ENCODE measurements at places on chromosomes 6 and 20.

DNA sequence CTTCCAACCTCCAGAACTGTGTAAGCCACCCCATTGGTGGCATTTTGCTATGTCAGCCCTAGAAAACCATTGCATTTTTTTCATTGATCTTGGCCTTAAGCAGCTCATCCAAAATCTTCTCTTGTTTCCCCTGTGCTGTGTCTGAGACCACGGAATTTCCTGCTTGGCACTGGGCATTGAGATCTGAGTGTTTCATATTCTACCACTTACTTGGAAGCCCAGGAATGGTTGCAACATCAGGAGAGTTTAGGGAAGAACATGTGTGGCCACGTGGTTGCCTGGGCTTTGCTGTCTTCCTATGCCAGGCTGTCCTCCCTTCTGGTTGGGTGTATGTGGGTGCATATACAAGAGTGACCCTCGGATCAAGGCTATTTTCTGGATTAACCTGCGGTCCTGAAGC, 139.3 kb upstream of the PMEPA1 start:
- DNase-seq = no peak

DNA sequence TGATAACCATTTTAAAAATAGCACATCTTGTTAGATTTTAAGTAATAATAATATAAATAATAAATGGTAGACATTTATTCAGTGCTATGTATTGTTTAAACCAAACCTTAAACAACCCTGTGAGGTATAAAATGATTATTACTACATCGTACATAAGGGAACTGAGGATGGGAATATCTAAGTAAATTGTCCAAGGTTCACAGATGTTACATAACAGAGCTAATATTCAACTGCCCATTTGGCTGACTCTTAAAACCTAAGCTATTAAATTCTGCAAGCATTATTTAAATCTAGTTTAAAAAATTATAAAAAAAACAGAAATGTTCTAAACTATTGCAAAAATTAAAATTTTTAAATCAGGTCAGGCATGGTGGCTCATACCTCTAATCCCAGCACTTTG, 175.1 kb downstream of the COL19A1 start:
- DNase-seq = no peak

GRCh38 chr6:143009851-143010250, 50.8 kb upstream of the AIG1 start:
- no peak for DNase-seq

GRCh38 chr6:116872771-116873170, 4.3 kb upstream of the RFX6 start:
- no peak for DNase-seq

- no peak for DNase-seq
Measured at GRCh38 chr6:105091140-105091829, 88.5 kb downstream of the POPDC3 start.

DNA sequence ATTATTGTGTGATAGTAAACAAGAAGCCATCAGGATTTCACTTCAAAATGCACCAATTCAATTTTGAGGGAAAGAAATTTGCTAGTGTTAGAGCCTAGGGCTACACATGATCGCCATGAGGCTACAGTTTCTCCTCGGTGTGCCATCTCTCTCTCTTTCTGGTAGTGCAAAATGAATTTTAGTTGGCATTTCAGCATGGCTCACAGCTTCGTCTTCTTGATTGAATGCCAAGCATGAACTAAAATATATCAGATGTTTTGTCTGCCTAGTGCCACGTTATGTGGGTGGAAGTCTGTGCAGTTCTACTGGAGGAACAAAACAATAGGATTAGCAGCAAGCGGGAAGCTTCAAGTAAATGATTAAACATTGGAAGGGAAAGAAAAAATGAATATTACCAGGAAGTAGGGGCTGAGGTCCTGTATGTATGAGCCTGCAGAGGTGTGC, 6.8 kb upstream of the MRAP2 start:
- DNase-seq = no peak

DNA sequence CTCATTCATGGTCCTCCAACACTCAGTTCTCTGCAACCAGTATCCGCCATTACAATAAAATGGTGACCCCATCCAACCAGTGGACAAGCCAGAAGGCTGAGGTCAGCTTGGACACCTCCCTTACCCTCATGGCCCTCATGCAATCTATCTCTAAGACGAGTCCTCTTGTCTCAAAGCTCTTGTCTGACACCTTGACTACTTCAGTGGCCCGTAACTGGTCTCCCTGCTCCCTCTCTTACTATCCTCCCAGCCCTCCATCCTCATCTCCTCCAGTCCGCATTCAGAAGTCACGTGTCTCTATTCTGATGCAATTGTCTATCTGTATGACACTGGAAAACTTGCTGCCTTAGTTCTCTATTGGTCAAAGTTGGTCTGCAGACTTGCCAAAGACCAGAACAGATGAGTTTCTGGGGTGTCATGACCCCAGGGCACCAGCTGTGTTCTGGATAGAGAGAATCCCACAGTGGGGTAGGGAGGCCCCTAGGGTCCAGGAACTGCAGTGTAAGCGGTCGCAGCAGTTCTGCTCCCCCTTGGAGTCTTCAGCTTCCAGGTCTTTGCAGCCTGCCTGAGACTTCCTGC, 59.6 kb upstream of the RNF24 start:
- no peak for DNase-seq

DNA sequence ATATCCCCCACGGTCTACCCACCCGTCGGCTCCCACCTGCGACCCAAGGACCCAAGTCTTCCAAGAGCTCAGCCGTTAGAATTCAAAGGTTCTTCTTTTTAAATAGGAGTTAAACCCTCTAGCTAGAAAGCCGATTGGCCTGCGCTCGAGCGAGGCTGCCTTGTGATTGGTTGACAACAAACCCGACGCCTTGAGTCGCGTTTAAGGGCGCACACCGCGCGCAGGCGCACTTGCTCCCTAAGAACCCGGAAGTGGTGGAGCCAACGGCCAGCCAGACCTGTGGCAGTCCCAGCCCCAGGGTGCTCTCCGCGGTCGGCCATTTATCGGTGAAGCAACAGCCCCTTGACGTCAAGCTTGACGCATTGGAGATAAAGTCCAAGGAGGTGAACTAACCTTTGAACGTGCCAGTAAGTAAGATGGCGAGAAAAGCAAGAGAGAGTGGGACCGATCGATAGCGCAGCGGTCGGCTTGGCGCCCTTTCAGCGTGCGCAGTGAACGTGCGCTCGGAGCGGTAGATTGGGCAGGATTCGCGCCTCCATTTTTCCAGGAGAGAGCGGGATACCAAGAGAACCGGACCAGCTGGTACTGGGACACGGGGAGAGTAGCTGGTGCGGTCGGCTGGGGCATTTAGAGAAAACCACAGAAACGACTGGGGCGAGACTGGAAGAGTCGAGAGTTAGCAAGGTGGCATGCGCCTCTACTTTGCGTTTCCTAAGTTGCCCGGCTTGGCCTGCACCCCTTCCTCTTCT, at the start of the genes AURKA and CSTF1:
TSS of gene AURKA (minus strand) at position 84 of the 749 bp plus-strand sequence. CDS start 4,018 bp downstream, outside the sequence.
TSS of gene CSTF1 (plus strand) at position 514 of the 749 bp plus-strand sequence. CDS start 2,908 bp downstream, outside the sequence.
- peak; percentile 98 for DNase-seq

DNA sequence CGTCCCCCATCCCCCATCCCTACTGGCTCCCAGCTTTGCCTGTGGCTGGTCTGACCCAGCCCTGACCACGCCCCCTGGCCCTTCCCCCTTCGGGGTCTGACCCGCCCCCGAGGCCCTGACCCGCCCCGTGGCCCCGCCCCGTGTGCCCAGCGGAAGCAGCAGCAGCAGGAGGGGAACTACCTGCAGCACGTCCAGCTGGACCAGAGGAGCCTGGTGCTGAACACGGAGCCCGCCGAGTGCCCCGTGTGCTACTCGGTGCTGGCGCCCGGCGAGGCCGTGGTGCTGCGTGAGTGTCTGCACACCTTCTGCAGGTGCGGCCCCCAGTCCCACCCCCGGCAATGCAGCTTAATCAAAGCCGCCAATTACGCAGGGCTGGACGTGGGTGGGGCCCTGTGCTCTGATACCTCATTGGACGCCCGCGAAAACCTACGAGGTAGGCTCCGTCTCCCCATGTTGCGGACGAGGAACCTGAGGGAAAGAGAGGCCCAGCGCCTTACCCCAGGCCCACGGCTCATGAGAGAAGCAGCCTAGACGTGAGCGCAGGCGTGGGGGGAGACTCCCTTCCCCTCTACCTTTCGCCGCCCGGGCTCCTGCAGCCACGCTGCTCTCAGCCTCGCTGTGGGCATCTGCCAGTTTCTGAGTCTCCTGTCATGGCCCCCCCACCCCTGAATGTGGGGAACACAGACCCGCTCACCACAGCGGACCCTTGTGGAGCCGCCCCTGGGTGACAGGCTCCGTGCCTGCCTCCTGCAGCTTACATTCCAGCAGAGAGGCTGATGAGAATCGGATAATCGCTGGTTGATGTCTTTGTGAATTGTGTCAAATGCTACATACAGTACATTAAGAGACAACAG, 12.8 kb downstream of the RBCK1 start:
- DNase-seq = no peak

DNA sequence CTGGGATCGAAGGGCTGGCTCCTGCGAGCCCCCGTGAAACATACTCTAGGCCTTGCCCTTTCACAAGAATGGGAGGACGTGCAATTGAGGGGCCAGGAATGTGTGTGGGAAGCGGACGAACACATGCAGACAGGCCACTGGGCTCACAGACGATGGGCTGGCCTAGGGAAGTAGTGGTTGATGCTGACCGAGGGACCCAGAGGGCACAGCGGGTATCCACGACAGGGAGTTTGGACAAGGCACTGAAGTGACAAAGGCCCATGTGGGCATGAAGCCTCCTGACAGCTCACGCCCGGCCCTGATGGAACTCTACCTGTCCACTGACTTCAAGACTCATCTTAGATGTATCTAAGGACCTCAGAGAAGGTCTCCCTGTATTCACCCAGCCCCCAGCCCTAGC, 52.2 kb downstream of the MYH7B start:
- no peak for DNase-seq

GRCh38 chr6:125886021-125886420, 70.5 kb upstream of the HINT3 start:
- no peak for DNase-seq

DNA sequence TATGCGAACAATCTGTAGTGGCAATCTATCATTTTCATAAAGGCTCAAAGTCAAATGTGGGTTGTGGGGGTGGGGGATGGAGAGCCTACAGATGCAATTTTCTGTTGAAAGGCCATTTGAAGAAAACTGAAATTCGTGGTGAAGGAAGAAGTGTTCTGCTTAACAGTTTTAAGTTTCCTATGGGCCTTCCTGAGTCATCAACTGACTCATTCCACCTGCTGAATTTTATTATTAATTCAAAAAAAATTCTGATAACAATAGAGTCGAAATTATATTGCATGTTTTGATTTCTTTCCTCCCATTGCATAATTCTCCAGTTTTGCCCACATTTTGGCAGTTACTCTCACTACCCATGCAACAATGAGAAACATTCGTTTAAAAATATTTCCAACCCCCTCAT, 622.3 kb upstream of the ARID1B start:
- no peak for DNase-seq

DNA sequence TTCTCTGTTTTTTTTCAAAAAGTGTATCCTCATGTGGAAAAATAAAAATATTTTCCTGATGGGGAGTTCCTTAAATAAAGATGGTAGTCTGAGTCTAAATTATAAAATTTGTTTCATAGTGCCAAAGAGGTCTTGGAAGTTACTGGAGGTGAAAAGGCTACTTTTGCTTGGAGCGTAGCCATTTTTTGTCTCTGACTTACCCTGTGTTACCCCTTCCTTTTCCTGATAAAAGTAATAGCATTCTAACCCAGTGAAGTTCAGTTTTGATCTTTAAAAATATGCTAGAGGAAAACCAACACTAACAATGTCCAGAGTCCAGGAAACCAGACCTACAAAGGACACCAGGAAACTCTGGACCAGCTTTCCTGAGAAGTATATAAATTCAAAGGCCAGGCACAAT, 112.2 kb upstream of the FOXO3 start:
- DNase-seq = no peak

GRCh38 chr6:26501482-26501986, 1.4 kb downstream of the BTN1A1 start:
- DNase-seq = no peak

DNA sequence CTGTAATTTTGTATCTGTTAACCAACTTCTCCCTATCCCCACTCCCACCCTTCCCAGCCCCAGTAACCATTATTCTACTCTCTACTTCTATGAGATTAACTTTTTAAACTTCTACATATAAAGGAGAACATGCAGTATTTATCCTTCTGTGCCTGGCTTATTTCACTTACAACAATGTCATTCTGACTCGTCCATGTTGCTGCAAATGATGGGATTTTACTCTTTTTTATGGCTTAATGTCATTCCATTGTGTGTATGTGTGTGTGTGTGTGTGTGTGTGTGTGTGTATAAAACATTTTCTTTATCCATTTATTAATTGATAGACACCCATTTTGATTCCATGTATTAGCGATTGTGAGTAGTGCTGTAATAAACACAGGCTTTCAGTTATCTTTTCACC, 76.1 kb downstream of the COL19A1 start:
- DNase-seq = no peak

GRCh38 chr6:11747021-11747420, 31.6 kb downstream of the ADTRP start:
- no peak for DNase-seq

DNA sequence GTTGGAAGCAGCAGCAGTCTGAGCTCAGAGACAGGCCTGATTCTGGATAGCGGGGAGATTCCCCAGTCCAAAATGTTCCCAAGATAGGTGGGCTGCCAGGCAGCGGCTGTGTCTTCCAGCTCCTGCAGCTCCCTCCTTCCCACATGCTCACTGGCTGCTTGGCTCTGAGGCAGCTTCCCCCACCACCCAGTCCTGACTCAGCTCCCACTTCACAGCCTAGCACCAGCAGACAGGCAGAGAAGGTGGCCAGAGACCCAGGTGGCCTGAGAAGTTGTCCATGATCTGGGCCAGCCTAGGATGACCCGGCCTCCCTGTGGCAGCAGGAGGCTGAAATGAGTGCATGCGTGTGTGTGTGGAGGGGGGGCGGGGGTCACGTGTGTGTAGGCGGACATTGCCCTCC, 94.9 kb downstream of the MDGA1 start:
- no peak for DNase-seq

- no peak for DNase-seq
Measured at GRCh38 chr6:132995009-132995408, 180.6 kb downstream of the RPS12 start.

- peak; percentile 31 for DNase-seq
Measured at GRCh38 chr20:21190869-21191268, 65.0 kb downstream of the KIZ start.

GRCh38 chr20:37534401-37535157, 6.9 kb upstream of the BLCAP start:
- DNase-seq = peak; percentile 79

DNA sequence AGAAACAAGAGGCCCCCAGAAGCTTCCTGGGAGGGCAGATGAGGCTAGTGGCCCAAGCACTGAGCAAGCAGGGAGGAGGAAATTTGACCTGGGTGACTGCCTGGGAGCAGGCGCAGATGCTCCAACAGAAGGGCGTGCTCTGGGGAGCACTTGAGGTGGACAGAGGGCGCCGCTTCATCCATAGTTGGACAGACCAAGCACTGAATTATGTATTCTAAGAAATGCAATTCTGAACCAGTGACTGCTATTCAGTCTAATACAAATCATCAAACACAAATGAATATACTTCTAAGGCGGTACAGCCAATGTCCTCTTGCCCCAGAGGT, 28.7 kb upstream of the IRF4 start:
- no peak for DNase-seq
